ENCODE measurements at places on chromosomes 1 and 21.

DNA sequence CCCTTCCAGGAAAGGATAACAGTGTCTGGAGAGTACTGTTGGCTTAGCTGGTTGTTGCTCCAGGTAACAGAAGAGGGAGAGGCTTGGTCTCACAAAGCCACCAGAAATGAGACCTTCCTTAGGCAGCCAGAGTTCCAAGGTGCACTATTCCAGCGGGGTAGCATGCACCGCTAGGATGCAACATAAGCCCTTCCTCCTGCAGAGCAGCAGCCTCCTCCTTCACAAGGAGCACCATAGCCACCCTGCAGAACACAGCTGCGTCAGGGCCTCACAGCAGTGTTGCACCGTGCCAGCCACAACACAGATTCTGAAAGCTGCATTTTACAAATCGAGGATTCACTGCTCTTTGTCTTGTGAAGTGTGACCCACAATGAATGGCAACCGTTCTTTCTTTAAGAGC, 142.0 kb downstream of the CLIC6 start:
- no peak for DNase-seq

GRCh38 chr1:207321790-207322645, 540 bp downstream of the CD55 start:
- DNase-seq, result peak; percentile 32

DNA sequence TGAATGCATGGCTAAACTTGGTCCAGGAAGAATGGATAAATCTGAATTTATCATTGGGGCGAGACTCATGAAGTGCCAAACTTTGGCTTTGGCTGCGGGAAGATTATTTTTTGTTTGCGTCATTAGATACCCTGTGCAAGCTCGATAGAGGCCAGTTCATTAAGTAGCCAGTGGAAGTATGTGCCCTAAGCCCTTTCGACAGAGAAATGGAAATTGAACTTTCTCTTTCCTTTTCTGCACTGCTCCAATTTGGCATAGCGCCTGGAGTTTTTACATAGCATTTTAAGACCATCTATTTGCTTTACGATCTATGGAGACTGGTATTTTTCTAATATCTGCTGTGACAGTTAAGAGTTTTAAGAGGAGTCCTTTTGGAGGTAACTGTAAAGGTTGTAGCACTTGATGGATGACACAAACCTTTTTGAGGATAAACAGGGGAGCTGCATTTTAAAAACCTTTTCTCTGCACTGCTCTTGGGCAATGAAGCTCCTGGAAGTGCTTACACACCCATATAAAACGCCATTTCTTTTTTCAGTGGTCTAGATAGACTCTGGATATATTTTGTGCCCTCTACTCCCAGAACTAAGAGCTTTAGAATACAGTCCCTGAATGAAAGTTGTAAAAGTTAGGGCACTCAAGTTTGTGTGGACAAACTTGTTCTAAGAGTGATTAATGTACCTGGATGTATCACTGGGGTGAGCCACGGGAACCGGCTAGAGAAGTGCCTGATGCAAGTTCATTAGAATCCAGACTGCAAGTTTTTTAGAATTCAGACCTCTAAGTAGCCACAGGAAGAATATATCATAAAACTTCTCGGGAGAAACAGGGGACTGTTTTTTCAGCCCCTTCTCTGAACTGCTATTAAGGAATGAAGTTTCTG, 41.3 kb upstream of the CFHR3 start:
- no peak for DNase-seq

DNA sequence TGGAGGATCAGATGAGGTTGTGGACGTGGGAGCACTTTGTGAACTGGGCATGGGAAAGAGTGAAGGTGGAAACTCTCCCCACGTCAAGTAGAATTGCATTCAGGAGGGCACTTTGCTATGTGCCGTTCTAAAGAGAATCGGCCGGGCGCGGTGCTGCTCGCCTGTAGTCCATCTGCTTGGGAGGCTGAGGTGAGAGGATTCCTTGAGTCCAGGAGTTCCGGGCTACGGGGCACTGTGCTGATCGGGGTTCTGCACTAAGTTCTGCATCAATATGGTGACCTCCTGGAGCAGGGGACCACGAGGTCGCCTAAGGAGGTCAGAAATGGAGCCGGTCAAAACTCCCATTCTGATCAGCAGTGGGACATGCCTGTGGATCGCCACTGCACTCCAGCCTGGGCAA, 141.9 kb downstream of the PEX14 start:
- no peak for DNase-seq

- no peak for DNase-seq
Measured at GRCh38 chr1:25573591-25573930, 30.2 kb downstream of the LDLRAP1 start.

GRCh38 chr1:10617931-10618885, 143.5 kb downstream of the PEX14 start:
- no peak for DNase-seq

DNA sequence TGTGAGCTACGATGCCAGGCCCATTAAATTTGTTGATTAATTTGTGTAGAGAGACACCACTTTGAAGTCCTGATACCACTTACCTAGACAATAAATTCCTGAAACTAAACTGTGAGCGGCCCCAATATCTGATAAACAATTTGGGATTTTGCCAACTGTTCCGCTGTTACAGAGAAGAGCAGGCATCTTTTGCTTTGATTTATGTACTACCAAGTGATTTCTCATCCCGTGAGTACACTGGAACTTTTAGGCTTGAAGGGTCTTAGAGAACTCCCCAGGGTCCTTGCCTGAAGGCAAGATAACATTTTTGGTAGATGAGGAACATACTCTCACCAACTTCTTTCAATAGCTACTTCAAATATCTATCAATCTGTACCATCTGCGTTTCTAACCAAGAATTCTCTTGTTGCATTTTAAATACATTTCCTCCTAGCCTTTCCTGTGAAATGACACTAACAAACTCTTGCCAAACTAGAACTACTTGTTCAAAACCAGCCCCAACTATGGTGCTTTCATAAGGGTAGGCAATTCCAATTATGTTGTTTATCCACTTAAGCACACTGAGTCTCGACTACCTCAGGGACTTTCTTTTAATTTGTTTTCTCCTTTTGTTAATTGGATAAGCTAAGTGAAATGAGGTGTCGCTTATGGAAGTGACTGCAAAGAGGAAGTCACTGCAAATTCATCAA, 23.2 kb upstream of the SLC30A1 start:
- DNase-seq, result no peak

DNA sequence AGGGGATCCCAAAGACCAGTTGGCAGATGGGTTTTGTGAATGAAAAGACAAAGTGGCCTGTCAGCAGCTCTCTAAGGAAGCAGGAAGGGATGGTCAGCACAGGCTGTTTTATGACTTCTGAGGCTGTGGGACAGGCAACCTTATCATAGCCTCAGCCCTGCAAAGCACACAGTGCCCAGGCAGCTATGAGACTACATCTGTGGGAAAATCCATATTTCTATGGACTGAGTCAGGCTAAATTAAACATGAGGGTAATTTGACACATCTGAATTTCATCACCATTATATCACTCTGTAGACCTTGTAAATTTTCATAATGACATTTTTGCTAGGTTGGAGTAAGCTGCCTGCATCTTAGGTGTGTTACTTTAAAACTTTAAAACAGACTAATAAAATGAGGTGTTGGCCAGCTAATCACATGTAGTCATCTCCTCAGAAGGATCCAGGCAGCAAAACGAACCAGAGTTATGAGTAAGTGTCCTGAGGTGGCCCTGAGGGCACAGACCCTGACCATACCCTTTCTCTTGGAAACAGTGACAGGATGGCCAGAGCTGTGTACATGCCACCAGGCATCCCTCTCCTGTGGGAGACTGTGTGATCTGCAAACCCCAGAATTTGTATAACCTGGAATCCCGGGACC, 14.6 kb downstream of the NGF start:
- no peak for DNase-seq

- no peak for DNase-seq
Measured at GRCh38 chr1:246836209-246836966, 95.4 kb downstream of the AHCTF1 start.

DNA sequence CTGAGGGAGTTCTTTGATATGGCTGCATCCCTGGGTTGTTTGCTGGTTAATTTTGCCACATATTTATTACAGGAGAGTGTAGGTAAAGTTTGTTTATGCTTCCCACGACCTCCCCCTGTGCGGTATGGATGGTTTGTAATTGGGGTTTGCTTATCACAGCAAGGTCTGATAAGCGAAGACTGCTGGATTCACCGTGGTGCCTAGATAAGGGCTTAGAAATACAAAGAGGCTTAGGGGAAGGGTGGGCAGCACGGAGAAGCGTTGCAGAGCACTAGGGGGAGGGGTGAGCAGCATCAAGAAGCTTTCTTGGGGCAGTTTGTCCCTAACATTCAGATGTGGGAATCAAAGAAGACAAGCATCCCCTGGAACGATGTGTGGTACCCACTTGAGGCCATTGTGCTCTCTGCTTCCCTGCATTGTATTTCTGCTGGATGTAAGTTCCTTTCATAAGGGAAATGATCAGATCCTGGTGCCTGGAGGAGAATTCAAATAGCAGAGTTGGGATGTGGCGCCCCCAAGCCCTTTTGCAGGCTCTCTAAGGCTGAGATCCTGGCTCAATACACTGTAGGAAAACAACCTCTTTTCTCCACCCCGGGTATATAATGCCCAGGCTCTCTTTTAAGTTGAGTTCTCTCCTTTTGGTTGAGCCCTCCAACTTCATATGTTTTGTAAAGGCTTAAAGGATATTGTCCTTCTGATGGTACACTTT, 598.1 kb upstream of the ADGRL4 start:
- no peak for DNase-seq

GRCh38 chr1:18261891-18262290, 154.3 kb downstream of the IGSF21 start:
- DNase-seq, result no peak

- DNase-seq, result no peak
Measured at GRCh38 chr1:63821091-63822005, 47.5 kb downstream of the ROR1 start.

GRCh38 chr1:232108598-232108997, 482.0 kb downstream of the DISC1 start:
- no peak for DNase-seq

DNA sequence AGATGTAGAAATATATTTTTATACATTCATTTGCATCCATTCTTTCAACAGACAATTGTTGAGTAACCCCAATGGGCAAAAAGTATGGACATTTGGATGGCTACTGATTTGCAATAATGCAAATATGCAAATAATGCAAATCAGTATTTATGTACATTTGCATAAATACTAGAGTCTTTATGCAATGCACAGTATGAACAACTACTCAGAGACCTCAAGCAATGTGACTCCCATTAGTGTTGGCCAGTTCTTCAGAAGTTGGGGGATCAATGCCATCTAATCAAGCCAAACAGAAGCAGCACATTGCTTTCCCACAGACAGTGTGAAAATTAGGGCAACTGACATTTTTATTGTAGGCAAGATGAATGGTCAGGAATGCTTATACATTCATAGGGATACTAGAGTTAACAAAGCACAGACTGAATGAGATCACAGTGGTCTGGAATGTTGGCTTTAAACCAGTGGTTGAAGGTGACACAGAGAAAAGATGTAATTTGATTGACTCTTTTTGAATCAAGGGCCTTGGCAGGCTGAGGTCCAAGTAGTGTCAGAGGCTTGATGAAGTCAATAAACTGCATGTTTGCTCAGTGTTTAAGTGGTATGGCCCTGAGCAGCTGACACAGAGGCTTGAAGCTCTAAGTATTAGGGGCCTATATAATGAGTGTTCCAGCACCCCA, 256.6 kb downstream of the CTH start:
- no peak for DNase-seq

DNA sequence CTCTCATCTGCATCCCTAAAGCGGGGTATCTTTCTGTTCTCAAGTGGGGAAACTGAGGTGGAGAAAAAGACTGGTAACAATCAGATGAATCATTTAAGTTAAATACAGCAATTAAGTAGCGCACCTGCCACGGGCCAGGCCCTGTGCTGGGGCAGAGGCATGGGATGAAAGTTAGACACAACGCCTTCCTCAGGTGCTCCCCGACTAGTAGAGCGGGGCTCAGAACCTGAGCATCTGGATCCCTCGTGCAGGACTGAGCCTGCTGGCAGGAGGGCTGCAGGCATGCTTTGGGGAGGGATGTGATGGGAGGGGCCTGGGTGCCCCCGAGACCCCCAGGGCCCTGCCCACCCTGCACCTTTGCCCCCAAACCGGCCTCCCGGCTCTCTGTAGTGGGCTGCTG, 14.9 kb upstream of the KCNC4 start:
- no peak for DNase-seq

GRCh38 chr21:31103571-31104265, 65.4 kb upstream of the KRTAP19-8 start:
- no peak for DNase-seq

All from globus pallidus (tissue), 1 donor.